Thymus (tissue), 14 donors: ENCODE measurements at places on chromosomes 11 and 22. TPM values are rescaled to one million over a fixed set of nuclear protein-coding genes. Genes with fewer than 3 reads are reported as not detected.
A peak's percentile ranks its signal among the peaks of the same experiment; 100 is the strongest.

The DSCAML1 gene
- total RNA-seq = 0.47 TPM

The NXPE2 gene
- 0.05 TPM for total RNA-seq

The SCGB1A1 gene
- 1.5 TPM for total RNA-seq

The ANO9 gene
- total RNA-seq = 26.3 TPM

The OR4D5 gene
- total RNA-seq = not detected

The DEFB131B gene
- not detected for total RNA-seq

The RSF1 gene
- 51.8 TPM for total RNA-seq

The ENDOD1 gene
- total RNA-seq = 4.2 TPM

The SCGB1C1 gene
- total RNA-seq = not detected

GRCh38 chr11:30911247-30911646 is 325.1 kb upstream of the MPPED2 start:
- no peak for DNase-seq

GRCh38 chr11:122754553-122755322 is 83.6 kb upstream of the CRTAM start:
- DNase-seq = peak; percentile 71

DNA sequence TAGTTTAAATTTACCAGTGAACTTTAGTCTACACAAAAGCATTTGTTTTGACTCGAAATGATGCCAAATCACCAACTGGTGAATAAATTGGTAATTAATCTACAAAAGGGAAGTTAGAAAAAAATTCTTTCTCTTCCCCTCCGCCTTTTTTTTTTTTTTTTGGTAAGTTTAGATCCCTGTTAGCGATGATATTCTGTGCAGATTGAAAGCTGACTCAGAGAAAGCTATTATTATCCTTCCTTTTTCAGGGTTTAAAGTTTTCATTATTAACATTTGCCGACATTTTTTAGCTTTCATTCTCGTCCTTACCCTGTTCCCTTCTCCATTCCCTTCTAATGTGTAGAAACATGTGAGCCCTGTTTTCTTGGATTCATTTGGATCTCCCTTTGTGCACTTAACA is 16.8 kb upstream of the NUP160 start:
- no peak for DNase-seq

GRCh38 chr11:8096575-8096974 is 15.6 kb downstream of the TUB start:
- DNase-seq = no peak

DNA sequence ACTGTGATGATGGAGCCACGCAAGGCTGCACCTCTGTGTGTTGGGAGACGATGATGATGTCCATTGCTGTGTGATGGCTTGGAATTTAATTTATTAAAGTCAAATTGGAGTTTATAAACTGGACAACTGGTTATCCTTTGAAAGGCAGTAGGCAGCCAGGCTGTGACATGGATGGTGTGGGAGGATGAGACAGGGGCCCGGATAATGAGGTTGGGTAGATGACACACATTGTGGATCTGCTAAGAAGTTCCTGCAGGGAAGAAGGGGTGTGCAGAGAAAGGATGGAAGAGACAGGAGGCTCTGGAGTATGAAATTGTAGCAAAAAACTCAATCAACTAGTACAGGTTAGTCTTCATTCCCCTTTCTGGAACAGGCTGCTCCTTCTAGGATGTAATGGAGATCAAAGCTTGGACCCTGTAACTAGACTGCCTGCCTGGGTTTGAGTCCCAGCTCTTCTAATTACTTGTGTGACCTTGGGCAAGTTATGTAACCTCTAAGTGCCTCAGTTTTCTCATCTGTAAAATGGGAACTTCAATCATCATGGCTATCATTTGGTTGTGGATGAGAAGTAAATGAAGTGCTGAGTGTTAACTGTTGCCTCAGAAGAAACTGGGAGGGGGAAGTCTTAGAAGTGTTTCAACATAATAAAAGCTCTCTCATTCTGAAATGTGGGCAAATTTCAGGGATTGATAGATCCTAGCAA is 4.2 kb upstream of the HINFP start:
- no peak for DNase-seq

DNA sequence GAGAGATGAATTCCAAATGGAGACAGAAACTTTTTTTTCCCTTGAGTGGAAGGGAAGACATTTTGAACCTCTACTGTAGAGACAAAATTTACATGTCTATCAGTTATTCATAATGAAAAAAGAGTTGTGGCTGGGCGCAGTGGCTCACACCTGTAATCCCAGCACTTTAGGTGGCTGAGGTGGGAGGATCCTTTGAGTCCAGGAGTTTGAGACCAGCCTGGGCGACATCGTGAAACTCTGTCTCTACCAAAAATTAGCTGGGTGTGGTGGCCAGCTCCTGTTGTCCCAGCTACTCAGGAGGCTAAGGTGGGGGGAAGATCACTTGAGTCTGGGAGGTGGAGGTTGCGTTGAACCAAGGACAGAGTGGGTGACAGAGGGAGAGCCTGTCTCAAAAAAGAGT is 4.1 kb downstream of the EED start:
- no peak for DNase-seq

GRCh38 chr11:128548649-128549255 is 38.6 kb downstream of the ETS1 start:
- peak; percentile 78 for DNase-seq

- no peak for DNase-seq
Observed at GRCh38 chr22:25942856-25943411, 200.9 kb downstream of the MYO18B start.

GRCh38 chr11:65578134-65578533 is 2.3 kb downstream of the EHBP1L1 start:
- no peak for DNase-seq

DNA sequence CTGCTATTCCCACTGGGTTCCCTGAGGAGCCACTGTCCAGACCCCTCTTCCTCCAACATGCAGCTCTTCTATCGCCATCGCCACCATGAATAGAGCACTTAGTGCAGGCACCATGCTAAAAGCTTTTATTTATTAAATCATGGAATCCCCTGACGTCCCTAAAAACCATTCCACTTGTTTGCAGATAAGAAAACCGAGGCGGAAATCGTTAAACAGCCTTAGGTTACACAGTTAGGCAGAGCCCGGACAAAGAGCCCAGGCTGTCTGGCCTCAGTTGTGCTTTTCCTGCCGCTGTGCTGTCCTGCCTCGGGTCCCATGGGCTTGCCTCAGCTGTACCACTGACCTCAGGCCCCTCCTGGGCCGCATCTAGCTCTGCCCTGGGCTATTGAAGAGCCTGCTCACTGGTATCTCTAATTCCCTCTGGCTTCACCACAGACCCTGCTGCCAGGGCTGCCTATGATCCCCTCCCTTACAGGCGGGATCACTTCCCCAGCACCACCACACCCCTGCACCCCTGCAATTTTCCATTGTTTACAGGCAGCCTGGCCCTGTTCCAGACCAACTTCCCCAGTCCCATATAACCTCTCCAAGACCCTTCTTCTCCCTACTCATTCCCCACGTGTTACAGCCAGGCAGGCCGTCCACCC is 13.0 kb upstream of the TUB start:
- no peak for DNase-seq

DNA sequence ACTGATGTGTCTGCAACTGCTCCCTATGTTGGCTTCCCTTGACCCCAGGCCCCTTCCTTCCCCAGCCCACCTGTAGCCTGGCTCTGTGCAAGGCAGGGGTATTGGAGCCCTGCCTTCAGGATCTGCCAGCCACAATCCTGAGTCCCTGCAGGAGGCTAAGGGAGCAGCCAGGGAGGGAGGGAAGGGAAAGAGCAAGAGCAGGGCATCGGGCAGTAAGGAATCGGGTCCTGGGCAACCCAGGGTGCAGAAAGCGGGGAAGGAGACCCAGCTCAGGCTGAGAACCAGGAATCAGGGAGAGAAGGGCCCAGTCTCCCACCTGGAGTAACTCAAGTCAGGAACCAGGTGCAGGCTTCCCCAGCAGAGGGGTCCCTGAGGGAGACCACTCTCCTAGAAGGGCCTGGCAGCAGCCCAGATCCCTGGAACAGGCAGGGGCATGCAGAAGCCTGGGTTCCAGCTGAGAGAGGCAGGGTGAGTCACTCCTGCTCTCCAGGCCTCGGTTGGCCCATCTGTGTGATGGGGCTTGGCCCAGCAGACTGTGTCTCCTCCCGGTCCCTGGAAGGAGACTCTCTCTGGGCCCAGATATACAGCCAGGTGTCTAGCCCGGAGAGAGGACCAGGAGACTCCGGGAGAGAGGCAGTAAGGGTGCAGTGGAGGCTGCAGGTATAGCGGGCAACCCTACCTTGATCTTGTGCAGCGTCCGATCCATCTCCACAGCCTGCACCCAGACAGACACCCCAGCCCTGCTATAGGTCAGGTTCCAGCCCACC is 13.4 kb downstream of the STARD10 start:
- DNase-seq = no peak

GRCh38 chr11:131746201-131746600 is 375.8 kb downstream of the NTM start:
- DNase-seq = no peak

- no peak for DNase-seq
Observed at GRCh38 chr11:131038597-131038996, 122.3 kb upstream of the SNX19 start.

DNA sequence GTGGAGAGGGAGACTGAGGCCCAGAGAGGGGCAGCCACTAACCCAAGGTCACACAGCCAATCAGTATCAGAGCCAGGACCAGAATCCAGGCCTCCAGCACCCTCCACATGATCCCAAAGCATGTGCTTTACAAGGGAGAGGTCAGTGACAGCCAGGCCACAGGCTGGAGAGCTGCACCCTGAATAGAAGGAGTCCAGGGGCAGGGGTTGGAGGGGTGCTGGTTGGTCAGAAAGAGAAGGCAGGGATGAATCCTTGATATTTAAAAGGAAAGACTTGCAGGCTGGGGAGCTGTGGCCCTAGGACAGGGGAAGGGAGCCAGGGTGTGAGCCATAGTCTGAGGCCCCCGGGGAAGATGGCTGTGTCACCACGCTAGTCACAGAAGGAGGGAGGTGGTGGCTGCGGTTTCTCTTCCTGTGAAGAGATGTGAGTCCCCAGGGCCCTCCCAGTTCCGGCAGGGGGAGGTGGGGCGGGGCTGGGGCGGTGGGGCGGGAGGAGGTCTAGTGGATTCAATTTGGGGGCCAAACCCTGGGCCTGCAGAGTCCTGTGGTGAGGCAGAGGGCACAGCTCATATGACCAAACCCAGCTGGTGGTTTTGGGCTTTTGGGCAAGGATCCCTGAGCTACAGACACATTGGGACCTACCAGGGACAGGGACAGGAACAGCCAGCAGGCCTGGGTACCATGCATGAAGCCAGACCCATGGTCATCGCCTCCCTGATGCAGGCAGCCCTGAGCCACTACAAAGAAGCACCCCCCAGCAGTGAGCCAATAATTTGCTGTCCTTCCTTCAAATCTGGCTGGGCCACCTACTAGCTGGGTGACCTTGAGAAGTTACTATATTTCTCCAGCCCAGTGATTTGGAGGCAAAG is 14.0 kb downstream of the RAC2 start:
- peak; percentile 95 for DNase-seq

DNA sequence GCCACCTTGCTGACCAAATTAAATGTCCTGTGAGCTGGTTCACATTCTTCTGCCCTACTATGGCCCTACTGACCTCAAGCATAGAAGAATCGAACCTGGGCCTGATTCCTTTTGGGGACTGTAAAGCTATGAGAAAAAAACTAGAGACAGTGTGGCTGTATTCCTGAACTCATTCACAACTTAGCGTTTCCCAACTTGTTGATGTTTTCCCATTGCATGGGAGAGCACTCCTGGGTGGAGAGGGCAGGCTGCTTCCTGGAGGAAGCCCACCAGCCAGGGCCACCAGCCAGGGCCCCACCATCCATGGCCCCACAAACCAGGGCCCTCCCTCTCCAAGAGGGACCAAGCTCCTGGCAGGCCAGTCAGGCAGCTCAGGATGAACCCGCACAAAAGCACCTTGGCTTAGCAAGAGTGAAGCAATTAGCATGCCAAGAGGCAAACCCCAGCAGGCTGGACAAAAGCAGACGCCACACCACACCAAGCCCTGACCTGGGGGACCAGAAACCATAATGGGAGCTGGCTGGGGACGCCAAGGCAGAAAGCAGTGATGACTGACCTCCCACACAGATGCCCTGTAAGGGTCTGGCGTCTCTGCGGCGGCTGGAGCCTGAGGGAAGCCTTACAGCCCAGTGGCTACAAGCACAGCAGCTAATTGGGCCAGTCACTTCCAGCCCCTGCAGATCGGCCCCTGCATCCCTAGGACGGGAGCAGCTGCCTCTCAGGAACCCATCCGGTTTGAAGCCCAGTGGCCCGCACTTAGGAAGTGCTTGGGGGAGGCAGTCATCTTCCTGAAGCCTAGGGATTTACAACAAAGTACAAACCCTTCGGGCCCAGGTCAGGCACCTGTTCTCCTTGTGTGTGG is 2.1 kb downstream of the CERK start:
- peak; percentile 29 for DNase-seq

GRCh38 chr11:63892228-63892627 is 24.7 kb downstream of the RCOR2 start:
- DNase-seq = no peak

- DNase-seq = no peak
Observed at GRCh38 chr22:37204045-37204655, 8.1 kb downstream of the SSTR3 start.

DNA sequence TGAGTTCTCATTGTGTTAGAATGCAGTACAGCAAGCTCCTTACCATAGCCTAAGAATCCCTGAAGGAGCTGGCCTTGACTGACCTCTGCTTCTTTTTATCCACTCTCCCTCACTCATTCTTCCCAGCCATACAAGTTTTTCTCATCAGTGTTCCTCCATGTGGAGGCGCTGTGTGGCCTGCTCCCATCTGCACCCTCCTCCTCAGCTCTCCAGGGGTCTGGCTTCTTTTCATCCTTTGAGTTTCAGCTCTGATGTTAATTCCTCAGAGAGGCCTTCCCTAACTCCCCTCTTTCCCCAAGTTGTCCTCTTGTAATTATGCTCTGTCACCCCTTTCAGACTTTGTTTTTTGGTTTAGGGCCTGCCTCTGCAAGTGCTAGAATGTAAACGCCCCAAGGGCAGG is 144.8 kb downstream of the WNT7B start:
- no peak for DNase-seq

- no peak for DNase-seq
Observed at GRCh38 chr11:105224482-105225253, 85.1 kb upstream of the CARD18 start.

DNA sequence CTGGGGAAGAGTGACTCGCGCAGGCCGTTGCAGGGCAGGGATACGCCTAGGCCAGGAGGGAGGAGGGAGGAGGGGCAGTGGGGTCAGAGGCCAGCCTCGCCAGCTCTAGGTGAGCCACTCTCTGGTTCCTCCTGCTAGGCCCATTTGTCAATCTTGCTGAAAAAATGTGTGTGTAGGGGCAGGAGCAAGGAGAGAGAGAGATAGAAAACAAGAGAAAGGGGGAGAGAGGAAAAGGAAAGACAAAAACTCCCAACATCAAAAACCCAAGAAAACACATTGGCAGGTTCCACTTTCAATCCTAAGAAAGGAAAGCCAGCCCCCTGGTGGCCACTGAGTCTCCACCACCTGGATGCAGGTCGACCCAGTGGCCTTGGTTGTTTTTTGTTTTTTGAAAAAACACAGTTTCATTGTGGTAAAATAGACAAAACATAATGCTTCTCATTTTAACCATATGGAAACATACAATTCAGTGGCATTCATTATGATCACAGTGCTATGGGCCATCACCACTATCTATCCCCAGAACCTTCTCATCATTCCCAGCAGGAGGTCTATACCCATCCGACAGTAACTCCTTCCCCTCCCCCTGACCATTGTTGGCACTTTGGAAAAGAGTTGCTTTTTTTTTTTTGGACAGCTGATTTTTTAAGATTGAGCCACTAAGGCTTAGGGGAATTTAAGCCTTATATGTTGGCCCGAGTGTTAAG is 10.9 kb downstream of the OMP start:
- no peak for DNase-seq

- no peak for DNase-seq
Observed at GRCh38 chr11:66328031-66328301, 8.3 kb downstream of the RIN1 start.
